ENCODE measurements at places on chromosomes 2 and 18.
A peak's percentile ranks its signal among the peaks of the same experiment; 100 is the strongest.

DNA sequence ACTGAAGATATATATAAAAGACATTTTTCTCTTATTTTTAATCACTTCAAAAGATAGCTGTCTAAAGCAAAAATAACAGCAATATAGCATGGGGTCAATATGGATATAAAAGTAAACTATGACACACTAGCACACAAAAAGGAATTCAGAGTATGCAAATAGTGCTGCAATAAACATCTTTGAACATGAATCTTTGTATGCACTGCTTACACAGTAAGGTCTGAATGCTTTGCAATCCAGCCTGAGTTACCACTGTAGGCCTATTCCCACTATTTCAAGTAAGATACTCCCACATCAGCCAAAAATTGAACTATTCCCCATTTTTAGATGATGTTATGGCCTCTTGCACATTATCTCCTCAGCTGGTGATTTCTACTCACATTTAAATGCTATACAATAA, 27.4 kb upstream of the ERCC3 start:
- no peak for DNase-seq

- peak; percentile 49 for DNase-seq
Observed at GRCh38 chr2:215002500-215002899, 135.9 kb downstream of the ABCA12 start.

DNA sequence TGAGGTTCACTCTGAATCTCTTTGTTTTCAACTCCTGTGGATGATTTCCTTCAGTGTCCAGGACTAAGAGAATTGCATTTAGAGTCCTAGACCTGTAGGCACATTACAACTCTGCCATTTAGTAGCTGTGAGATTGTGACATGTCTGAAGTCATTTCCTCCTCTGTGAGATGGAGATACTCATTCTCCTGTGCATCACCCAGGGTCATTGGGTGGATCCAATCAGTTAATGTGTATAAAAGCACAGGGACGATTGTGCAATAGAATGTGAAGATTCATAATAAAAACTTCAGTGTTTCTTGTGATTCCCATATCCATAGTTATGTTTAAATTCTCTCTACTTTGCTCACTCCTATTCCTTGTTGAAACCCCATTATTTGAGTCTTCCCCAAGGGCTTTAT, 113.6 kb downstream of the DIS3L2 start:
- no peak for DNase-seq

- peak; percentile 78 for DNase-seq
Observed at GRCh38 chr18:72762515-72763122, 105.2 kb downstream of the NETO1 start.

DNA sequence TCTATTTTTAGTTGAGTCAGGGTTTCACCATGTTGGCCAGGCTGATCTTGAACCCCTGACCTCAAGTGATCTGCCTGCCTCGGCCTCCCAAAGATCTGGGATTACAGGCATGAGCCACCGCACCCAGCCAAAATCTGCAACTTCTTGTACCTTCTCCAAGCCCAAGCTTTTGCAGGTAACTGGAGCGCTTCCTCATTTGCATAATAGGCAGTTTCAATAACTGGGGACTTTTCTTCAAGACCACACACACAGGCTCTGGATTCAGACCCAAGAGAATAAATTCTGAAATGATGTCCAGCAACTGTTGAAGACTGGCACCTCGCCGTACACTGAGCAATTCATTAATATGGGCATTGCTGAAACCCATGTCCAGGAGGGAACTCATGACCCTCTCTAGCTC, 2.8 kb downstream of the MTERF4 start:
- no peak for DNase-seq

DNA sequence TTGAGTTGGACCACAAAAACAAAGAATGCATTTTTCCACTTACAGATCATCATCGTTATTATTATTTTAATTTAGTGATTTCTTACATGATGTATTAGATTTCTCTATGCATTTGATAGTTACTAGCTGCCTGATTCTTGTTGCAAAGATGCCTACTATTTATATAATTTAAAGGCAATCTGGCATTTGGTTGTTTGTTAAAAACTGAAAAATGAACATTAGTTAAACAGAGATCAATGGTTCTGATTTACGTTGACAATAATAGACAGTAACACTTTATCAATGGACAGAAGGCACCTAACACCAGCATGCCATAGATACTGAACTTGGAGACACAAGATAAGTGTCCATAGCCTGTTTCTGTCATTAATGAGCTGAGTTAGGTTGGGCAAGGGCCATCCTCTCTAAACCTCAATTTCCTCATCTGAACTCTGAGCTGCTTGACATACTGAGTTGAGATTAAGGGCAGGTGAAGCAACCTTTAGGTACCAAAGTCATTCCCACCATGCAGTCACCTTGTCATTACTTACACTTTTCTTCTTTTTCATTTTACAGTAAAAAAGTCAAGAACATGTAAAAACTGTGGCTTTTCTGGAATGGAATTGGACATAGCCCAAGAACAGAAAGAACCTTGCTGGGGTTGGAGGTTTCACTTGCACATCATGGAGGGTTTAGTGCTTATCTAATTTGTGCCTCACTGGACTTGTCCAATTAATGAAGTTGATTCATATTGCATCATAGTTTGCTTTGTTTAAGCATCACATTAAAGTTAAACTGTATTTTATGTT, 3.1 kb downstream of the CCL20 start:
- no peak for DNase-seq

DNA sequence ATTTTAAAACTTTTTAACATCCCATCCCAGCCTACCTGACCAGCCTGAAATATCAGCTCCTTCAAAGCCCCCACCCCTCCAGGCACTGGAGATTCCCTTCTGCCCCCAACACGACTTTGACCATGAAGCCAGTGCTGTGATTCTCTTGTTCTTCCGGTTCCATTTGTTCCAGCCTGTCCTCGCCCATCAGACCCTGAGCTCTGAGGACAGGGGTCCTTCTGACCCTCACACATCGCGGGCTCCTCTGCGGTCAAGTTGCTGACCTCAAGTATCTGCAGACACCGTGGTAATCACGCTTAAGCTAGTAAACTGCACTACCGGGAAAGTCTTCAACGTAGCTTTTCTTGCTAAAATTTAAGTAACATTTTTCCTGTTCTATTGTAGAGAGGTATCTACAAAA, 282.2 kb upstream of the SALL3 start:
- no peak for DNase-seq

DNA sequence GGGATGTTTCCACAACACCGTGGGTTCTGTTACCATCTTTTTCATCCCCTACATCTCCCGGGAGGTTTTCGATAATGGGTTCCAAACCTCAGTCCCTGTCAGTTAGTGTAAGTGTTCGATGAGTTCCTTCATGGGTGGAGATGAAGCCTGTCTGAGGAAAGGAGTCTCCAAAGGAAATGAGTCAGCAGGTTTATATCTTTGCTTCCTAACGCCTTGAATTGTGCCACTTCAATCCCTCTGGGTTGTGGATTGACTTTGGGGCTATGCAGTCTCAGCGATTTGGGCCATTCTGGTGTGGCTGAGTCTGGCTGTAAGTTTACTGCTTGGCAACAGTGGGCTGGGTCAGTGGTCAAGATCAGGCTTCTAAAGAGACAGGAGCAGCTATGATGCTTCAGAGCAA, 1.2 kb downstream of the SERPINB5 start:
- DNase-seq = no peak

DNA sequence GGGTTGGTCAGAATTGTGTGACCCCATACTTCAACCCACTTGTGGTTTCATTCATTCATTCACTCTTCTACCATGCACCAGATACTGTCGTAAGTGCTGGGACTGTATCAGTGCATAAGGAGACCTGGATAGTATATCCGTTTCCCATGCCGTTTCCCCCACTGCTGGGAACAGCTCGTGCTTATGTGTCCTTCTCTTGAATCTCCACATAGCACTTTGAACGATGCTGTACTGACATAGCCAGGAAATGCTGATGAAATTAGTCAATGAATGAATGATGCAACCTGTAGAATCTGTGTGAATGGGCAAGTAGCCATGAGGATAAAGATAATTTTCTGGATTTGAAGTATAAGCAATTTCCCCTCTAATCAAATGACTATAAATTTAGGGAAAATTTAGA, 276.1 kb downstream of the BCL2 start:
- no peak for DNase-seq

DNA sequence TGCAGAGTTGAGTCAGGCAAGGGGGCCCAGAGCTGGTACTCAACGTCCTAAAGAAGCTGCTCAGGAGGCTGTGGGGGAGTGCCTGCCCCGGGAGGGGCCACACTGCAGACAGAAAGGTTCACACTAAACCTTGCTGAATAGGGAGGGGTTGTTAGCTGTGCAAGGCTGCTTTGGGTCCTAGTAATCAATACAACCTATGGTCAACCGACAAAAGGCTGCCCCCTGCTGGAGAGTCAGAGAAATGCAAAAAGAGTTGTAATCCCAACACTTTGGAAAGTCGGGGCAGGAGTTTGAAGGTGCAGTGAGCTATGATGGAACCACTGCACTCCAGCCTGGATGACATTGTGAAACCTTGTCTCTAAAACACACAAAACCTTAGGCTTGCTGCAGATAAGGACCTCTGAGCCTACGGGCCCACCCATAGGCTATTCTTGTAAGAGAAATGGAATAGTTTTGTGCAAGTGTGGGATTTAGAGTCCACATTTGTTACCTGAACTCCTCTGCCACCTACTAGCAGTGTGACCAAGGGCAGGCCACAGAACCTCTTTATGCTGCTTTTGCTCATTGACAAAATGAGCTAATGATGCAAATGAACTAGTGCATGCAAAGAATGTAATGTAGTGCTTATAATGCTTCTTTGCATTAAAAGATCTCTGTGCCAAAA, 81.5 kb downstream of the PRPF40A start:
- DNase-seq = peak; percentile 64

GRCh38 chr2:18372641-18373040, 187.8 kb downstream of the RDH14 start:
- DNase-seq = no peak

GRCh38 chr2:216406826-216407225, 5.5 kb upstream of the SMARCAL1 start:
- DNase-seq = no peak

- DNase-seq = no peak
Observed at GRCh38 chr2:222677981-222678380, 6.5 kb downstream of the MOGAT1 start.

DNA sequence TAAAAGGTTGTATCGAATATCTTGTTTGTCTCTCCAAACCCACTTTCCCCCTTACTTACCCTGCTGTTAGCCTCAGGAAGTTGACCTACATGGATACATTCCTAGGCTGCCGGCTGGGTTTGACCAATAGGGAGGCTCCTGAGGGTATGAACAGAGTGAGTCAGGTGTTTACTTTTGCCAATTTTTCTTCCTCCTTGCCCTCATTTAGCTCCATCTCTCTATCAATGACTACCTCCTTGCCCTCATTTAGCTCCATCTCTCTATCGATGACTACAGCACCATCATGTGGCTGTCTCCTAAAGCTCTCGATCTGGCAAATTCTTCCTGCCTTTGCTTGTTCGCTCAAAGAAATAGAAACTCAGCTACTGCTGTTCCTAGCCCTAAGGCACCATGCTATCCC, 571.9 kb upstream of the CRIM1 start:
- DNase-seq = no peak

DNA sequence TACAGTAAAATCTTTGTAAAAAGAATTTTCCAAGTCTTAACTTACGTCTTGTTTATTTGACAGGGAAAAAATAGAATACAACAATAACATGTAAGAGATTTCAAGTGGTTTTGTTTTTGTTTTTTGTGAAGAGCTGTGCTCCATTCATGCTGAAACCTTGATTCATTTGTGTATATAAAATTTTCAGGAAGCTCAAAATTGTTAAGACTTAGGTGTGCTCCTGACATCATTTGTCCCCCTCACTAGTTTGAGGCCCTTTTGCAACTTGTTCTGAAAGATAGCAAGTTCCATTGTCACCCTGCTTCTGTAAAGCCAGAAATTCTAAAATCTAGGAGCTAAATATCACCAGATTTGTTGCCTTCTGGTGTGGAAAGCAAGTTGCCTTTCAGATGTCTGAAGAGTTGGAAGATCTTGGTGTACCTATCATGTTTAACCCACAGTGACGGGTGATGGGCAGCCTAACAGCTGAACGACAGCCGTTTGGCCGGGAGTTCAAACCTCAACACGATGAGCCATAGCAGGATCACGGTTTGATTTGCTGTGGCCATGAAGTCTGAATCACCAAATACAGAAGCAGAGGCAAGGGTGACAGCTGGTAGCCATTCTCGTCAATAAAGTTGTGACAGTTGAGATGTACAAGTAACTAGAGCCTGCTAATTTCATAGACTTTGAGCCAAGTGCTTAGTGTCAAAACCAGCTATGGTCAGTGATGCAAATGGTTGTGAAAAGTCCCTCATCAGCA, 205.5 kb upstream of the SP5 start:
- no peak for DNase-seq

DNA sequence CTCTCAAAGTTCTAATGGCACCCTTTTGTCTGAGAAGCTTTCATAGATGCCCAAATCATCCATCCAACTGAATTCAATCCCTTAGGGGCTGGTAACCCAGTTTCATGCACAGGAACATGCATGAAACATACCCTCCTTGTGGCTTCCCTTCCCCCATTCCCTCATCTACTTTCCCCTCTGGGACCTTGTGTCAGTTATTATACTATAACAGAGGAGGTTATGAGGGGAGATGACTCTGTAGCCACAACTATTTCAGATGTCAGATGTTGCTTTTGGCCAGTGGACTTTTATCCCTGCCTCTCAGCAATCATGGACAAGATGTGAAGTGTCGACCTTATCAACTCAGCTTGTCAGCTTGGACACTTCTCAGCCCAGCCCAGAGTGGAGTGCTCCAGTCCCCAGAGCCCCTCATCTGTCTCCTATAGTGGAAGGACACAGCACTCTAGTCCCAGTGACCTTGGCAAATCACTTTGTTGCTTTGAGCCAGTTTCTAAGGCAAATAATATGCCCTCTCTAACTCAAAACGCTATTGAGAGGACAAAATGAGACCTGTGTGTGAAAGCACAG, 8.4 kb downstream of the DHRS9 start:
- DNase-seq = no peak

GRCh38 chr2:144959416-144959815, 439.5 kb upstream of the ZEB2 start:
- DNase-seq = no peak

GRCh38 chr2:143334837-143335236, 205.6 kb downstream of the ARHGAP15 start:
- no peak for DNase-seq

DNA sequence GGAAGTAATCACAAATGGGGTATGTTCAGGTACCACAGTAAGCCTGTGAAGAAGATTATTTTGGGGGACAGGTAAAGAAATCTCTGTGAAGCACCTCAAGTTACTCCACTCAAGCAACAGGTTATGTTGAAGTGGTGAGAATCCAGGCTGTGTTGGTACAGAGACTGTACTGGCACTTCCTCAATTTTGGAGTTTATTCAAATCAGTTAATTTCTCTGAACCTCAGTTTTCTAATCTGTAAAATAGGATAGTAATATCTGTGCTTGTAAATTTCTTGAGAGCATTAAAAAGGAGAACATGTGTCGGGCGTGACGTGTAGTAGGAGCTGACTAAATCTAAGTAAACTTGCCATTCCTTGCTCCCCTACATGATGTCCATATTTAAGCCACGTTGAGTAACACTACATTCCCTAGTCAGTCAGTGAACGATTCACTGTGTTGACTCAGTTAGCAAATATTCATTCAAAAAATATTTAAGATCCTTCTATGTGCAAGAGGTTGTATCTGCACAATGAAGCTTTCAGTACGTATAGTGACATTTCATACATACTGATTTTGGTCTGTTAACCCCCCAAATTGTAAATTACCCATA, 504.2 kb downstream of the ZEB2 start:
- DNase-seq = no peak
